ENCODE measurements at places on chromosomes 3 and 15.

DNA sequence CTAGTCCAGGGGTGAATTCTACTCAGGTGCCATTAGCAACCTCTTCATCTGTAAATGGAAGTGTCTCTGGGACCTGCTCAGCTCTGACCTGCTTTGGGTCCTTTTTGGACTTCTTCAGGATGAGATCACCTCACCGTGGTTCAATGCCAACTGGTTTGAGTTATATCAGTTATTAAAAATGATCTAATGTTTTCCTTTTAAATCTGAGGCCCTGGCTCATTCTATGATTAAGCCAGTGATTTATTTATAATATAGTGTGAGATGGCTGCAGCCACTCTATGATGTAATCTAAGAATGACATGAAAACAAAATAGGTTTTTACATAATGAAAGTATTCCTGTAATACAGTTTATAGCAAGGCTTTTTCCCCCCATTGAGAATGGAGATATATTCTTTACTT lies 79.4 kb downstream of the LPP start:
- DNase-seq, result no peak

- DNase-seq, result no peak
Measured at GRCh38 chr3:175111036-175111435, 251.9 kb downstream of the NAALADL2 start.

- no peak for DNase-seq
Measured at GRCh38 chr15:68097029-68097428, 42.9 kb downstream of the PIAS1 start.

DNA sequence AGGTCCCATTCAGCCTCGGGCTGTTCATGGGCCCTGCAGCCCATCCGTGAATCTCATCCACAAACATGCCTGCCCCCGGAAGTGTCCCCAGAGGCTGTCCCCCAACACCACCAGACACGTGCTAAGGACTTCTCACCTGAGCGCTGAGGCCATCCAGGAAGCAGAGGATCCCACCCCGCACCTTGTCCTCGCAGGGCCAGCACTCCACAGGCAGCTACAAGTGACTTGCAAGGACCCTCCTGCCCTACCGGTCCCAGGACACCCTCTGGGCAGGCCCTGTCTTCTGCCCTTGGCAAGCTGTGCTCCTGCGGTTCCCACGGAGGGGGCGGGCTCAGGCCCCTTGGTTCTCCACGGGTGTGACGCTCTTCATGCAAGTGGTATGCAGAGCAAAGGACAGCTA lies 146.0 kb downstream of the NUP210 start:
- no peak for DNase-seq

DNA sequence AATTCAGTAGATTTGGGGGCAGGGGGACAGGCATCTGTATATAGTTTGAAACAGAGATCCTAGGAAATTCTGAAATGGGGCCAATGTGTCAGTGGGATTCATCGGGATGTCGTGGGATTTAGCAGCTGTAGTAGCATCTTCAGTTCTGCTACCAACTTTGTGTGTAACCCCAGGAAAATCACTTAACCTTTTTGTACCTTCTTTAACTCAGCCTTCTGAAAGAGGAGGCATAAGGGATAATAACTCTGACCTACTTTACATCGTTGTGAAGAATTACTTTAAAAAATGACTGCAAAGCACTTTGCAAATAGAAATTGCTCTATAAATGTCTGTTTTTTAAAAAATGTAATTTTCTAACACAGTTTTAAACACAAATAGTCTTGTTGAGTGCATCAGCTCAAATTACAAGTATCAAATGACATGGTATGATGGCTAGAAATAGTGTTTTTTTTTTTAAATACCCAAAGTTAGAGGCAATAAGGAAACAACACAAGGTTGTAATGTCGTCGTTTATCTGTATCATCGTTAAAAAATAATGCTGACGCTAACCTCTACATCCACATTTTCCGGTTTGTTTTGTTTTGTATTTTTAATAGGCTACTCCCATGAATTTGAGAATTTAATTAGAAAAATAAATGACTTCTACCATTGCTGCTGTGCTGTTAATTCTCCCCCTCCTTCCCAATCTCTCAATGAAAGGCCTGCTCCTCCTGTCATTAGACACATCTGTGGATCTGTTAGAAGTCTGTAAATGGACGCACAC lies 338.5 kb downstream of the PTPRG start:
- DNase-seq, result no peak

DNA sequence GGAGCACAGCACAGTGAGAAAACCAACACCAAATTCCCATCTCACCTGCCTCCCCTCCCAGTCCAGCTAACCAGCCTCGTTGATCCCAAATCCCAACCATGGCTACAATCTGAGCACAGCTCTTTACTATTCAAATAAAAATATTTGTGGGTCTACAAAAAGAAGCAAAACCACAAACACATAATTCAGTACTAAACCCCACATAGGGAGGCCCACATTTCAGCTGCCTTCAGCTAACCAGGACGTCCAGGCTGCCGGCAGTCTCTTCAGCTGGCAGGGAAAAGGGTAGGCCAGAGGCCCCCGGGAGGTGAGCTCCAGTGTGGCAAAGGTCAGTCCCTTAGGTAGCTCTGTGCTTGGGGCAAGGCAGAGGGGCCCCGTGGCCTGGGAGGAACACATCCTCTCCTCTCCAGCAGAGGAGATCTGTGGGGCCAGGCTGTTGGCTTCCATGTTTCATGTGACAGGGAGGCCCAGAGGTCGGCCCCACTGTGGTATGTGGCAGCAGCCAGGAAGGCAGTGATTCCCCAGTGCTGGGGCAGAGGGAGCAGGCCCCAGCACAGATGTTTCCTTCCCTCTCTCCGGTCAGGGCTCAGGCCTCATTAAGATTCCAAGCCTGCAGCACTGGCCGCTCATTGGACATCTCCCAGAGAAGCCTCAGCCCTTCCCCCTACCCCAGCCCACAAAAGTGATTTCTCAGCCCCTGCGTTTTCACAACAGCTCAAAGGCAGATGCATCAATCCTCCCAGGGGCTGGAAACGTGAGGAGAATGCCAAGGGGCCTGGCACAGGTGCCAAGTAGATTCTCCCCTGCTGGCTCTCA lies 381.4 kb downstream of the NTRK3 start:
- DNase-seq, result no peak

DNA sequence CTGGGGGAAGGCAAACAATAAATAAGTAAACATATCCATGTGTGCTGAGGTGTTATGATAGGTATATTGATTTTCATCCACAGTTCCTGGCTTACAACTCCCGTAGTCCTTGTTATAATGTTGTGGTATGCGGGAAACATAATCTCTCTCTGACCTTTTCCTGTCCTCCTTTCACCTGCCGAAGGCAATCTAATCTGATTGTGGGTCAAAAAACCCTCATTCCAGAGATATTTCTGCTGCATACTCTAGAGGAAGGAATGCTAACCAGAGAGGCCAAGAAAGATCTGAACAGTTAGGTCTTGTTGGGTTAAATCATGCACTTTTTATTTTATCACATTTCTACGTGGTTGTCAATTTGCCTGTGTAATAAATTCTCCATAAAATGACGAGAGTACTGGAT lies 383.6 kb upstream of the SEMA6D start:
- no peak for DNase-seq

- no peak for DNase-seq
Measured at GRCh38 chr15:59738676-59739075, 49.6 kb upstream of the BNIP2 start.

GRCh38 chr3:53238886-53239285 lies 16.9 kb downstream of the TKT start:
- no peak for DNase-seq

- no peak for DNase-seq
Measured at GRCh38 chr3:25423780-25424588, 4.1 kb upstream of the RARB start.

- DNase-seq, result no peak
Measured at GRCh38 chr3:101730839-101731238, 6.4 kb downstream of the CEP97 start.

- DNase-seq, result no peak
Measured at GRCh38 chr3:172876297-172876696, 125.8 kb downstream of the ECT2 start.

Data from NCI-H2171 (cell line).